ENCODE measurements at places on chromosomes 2 and 18.

- no peak for DNase-seq
These were observed 291.5 kb upstream of the FANCL start for GRCh38 chr2:58532641-58533040.

- no peak for DNase-seq
These were observed 111.8 kb downstream of the CERS6 start for GRCh38 chr2:168567836-168568235.

DNA sequence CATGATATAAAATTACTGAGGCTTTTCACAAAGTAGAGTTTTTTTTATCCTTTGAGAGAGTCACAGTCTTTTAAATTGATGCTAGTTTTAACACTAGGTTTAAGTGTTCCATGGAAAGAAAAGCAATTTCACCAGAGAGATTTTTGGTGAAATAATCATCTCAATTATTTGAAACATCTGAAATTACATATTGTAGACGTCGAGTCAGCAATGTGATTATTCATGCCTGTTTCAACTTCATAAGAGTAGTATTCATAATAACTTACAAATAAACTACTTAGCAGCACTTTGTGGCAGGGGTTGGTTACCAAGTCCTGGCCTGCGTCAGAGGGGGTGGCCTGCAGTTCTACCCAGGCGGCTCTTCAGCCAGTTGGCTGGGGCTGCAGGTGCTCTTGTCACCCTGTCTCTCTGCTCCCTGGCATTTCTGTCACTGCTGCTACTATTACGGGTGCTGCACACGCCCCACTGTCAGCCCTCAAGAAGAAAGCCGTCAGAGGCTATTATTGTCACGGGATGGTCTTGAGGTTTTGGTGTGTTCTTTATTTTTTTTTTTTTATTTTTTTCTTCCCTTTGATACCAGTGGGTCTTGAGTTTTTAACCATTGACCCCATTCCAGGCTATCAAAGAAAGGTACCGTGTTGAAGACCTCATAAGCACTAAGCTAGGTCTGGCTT lies 50.4 kb downstream of the MALT1 start:
- no peak for DNase-seq

GRCh38 chr18:79789901-79790890 lies 7.5 kb upstream of the KCNG2 start:
- no peak for DNase-seq

DNA sequence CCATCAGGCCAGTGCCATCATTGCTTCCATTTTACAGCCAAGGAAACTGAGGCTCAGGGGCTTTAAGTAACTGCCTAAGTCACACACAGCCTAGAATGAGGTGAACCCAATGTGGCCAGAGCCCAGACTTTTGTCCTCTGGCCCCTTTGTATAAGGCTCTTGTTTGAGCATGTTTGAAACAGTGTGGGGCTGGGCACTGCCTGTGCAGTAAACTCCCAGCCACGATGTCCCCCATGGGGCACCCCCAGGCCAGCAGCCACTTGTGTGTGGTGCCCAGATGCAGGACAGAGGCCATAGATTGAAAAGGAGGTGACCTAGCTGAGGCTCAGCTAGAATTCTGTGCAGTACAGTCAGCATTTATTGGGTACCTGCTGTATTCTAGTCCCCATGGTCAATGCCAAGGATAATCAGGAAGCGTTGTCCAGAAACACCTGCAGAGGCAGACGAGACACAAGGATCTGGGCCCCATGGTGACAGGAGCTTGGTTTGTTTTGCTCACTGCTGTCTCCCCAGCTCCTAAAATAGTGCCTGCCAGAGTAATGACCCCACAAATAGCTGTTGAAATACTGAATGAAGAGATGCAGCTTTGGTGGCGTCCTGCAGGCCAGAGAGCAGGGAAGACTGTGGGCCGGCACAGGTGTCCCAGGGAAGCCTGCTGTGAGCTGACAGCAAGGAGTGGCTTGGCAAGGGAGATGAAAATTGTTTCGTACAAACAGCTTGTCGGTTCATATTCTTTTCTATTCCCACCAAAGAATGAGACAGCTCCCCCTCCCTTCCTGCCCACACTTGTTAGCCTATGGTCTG lies 160.7 kb downstream of the LDLRAD4 start:
- no peak for DNase-seq

GRCh38 chr2:241249654-241250053 lies 61.2 kb downstream of the ANO7 start:
- DNase-seq, result no peak

GRCh38 chr2:133420788-133421187 lies 147.5 kb downstream of the NCKAP5 start:
- DNase-seq, result no peak

DNA sequence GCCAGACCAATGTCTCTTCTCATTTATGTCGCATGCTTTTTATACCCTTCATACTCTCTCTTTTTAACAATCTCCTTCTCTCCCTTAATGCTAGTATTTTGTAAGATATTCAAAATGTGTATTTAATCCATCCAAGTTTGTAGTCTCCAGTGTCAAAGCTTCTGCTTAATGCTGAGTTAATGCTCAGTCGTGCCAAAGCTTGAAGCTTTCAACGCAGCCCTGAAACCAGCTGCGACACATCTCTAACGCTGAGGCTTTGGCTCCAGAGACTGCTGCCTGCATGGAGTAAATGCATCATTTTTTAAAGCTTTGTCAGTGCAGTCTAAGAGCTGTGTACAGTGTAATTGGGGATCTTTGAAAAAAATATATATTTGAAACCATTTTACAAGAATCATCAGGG lies 2108.8 kb upstream of the PIK3C3 start:
- no peak for DNase-seq

DNA sequence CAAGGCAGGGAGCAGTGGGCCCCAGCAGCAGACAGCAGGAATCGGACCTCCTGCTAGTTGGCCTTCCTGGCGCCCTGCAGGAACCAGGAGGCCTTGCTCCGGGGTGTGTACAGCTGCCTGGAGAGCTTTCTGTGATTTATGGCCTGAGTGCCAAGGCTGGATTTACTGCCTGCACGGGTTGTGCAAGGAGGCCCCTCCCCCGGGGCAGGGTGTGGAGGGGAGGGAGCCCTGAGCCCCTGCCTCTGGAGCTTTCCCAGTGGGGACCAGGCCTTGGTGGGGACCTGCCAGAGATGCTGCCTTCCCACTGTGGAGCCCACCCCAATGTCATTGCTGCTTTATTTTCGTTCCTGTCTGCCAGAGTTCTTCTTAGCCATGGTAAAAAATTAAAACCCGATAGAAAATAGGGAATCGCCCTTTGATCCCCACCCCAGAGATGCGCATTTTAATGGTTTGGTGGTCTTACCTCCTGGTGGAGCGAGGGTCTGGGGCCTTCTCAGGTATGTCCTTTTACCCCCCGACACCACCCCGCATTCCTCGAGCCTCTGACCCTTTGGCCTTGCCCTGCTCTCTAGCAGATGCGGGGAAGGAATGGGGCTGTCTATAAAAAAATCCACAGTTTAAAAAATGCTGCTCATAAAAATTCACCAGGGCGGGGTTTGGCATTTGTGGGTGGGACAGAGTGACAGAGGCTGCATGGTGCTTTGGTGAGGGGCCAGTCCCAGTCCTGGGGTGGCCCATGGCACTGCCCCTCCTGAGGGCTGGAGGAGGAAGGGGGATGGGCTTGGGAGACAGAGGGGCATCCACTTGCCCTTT lies 6.9 kb upstream of the RALB start:
- peak; percentile 85 for DNase-seq

GRCh38 chr2:217254111-217254510 lies 394.2 kb upstream of the TNP1 start:
- no peak for DNase-seq

DNA sequence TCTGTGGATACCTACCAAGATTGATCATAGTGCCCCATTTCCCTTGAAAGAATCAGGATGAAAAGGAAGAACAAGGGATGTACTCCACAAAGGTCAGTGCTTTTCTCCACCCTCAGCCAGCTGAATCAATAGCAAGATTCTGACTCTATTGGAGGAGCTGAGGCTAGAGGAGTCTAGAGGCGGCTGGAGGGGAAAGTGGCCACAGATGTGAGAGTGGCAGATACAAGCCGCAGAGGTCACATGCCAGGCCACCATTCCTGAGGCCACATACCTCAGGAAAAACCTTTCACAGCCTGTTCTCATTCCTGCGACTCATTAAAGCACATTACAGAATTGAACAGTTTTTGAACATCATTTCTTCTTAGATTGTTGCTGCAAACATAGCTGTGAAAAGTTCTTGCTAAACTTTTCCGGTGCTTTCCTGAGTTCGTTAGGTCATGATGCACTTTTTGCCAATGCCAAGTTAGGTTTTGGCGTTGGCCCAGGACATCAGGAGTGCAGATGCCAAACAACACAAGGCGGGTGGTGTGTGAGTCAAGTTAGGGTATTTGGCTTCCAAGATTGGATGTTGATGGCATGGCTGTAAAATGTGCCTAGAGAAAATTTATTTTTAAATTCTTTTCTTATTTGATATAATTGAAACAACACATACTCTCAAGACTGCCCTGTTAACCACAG lies 160.7 kb upstream of the SP5 start:
- no peak for DNase-seq

- DNase-seq, result peak; percentile 6
These were observed 272.2 kb upstream of the ACVR2A start for GRCh38 chr2:147572622-147573021.

DNA sequence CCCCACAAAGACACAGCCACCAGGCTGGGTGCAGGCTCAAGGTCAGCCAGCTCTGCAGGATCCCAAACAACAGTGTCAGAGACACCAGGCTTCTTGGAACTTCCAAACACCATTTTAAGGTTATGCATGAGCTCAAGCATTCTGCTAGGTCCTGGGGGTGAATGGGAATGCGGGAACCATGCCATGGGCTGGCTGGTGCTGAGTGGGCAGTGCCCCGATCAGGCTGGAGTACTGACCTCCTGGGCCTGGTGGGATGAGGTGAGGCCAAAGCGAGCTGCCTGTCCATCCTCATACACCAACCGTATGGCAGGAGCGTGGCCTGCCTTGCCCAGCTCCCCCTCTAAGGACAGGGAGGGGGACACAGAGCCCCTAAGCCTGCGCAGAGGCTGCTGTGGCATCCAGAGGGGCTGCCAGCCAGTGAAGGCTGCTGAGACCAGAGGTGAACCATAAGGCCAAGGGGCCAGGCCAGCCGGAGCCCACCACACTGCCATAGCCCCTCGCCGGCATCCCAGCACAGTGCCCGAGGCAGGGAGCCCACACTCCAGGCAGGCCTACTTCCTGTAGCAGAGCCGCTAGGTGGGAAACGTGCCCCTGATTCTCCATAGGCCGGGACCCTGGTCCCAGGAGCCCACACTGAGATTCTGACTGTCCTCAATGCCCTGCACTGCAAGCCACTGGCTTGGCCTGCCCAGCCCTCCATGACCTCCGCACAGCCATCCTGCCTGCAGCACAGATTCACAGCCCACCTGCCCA lies 135.0 kb downstream of the HDAC4 start:
- no peak for DNase-seq

- no peak for DNase-seq
These were observed 131.3 kb upstream of the GPC1 start for GRCh38 chr2:240303896-240304745.

- no peak for DNase-seq
These were observed 231.7 kb upstream of the HS6ST1 start for GRCh38 chr2:128550389-128550788.

GRCh38 chr2:24489465-24490180 lies 1.4 kb upstream of the NCOA1 start:
- DNase-seq, result no peak

- DNase-seq, result peak; percentile 77
These were observed 176.4 kb downstream of the AGAP1 start for GRCh38 chr2:235669983-235670962.

DNA sequence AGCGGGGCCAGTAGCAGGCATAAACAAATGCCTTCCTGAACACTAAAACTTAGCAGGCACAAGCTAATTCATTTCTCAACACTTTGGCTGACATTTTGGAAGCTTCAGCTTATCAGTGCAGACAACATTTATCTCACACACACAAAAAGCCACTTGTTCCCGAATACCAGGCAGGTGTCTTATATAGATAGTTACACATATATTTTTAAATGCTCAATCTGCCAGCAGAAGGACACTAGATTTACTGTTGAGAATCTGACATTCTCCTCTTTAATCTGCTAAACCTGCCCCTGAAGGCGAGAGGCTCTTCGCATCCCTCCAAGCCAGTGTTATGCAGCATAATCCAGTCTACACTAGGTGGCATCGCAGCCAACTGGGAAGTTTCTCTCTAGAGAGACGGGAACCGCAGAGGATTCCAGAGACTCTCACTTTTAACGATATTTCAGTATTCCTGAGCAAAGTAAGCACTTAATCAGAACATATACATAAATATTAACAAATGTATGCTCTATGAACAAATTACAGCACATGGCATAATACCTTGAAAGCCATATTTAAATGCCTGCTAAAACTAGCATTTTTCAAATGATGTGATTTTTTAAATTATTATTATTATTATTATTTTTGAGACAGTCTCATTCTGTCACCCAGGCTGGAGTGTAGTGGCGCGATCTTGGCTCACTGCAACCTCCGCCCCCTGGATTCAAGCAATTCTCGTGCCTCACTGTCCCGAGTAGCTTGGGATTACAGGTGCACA lies 90.2 kb upstream of the SCG2 start:
- peak; percentile 21 for DNase-seq

- DNase-seq, result no peak
These were observed 102.2 kb upstream of the ASB18 start for GRCh38 chr2:236366397-236366796.

GRCh38 chr2:234375176-234375880 lies 121.6 kb downstream of the ARL4C start:
- no peak for DNase-seq

DNA sequence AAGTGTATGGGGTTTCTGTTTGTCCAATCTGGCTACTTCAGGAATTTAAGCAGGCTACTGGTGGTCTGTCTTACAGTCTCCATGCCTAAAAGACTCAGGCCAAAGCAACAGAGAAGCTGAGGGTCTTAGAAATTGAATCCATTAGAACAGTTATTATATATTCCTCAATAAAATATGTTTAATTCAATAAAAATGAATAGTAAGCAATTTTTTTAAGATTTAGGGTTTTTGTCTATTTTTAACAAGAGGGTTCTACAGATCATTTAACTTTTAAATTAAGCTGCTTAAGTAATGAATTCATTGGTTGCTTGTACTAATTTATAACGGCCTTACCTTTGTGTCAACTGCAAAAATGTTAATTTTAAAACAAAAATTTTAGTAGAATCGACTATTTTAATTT lies 832.6 kb upstream of the SLC39A10 start:
- no peak for DNase-seq

- no peak for DNase-seq
These were observed 27.2 kb downstream of the SLC39A6 start for GRCh38 chr18:36101943-36102342.

DNA sequence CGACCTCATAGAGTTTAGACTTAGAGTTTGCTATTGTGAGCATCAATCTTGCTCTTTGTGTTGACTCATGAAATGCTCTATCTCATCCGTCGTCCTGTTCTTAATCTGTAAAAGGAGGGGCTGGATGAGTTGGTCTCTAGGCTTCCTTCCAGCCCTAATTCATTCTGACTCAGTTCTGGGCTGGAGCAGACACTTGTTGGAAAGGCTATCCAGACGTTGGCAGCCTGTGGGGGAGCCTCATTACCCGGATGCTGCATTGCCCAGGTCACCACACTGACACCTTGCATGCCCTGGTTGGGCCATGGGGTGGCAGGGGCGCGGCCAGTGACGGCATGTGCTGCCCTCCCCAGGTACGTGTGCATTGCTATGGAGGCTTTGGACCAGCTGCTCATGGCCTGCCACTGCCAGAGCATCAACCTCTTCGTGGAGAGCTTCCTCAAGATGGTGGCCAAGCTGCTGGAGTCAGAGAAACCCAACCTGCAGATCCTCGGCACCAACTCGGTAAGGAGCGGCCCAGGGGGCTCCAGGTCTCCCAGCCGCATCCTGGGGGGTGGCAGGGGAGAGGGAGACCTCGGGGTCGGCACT lies 61.5 kb downstream of the EFR3B start:
- no peak for DNase-seq
